Activated CD4-positive, alpha-beta T cell treated with anti-CD3 and anti-CD28 coated beads, Interleukin-2, amount 10 ng/mL, durations not matched to agents 24 days and 14 days (primary cell): ENCODE measurements at places on chromosomes 12 and 14. TPM values are rescaled to one million over a fixed set of nuclear protein-coding genes. Genes with fewer than 3 reads are reported as not detected.
A peak's percentile ranks its signal among the peaks of the same experiment; 100 is the strongest.

DNA sequence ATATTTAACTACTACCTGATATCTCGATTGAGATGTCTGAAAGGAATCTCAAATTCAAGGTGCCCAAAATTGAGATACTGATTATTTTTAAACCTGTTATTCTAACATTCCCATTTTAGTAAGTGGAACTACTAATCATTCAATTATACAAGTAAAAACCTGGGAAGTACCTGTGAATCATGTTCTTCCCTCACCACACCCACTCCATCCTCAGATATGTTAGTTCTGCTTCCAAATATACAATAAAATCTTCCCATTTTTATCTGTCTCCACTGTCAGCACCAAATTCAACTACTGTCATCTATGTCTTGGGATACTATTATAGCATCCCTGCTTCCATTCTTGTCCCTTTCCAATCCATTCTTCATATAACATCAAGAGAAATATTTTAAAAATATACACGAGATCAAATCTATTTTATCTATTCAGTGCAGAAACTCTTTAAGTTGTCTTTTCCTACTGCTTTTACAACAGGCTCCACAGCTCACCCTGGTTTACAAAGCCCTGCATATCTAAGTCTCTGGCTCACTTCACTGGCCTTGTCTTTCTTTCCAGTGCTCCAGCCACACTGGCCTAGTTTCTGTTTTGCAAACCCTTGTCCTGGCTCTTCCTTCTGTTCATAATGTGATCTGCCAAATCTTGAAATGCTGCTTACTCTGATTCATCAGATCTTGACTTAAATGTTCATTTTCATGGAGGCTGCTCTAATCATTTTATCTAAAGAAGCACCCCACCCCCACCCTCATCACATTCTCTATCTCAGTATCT lies 122.3 kb downstream of the PTPRR start:
- no peak for DNase-seq

GRCh38 chr12:3103806-3104205 lies 26.6 kb downstream of the TSPAN9 start:
- no peak for DNase-seq

PSMA6 gene
- total RNA-seq = 501 and 522 TPM in 2 replicates

DNA sequence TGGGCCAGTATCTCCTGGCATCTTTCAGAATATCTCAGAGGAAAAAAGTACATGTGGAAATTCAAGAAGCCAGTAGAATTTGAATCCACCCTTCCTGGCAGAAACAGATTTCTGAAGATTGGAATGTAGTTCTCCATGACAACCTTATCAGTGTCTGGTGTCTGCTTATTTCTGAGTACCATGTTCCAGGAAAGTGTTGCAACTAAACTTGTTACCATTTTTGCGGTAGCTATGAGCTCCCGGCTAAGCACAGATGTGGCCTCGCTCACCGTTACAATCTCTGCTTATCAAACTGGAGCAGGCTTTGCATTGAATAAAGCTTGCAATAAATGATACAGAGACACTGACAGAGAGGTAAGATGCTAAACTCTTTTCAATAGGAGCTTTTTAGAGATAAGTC lies 13.0 kb upstream of the ITPR2 start:
- peak; percentile 53 for DNase-seq

DHRS2 gene
- 2.4 and 3.1 TPM in 2 replicates for total RNA-seq

DNA sequence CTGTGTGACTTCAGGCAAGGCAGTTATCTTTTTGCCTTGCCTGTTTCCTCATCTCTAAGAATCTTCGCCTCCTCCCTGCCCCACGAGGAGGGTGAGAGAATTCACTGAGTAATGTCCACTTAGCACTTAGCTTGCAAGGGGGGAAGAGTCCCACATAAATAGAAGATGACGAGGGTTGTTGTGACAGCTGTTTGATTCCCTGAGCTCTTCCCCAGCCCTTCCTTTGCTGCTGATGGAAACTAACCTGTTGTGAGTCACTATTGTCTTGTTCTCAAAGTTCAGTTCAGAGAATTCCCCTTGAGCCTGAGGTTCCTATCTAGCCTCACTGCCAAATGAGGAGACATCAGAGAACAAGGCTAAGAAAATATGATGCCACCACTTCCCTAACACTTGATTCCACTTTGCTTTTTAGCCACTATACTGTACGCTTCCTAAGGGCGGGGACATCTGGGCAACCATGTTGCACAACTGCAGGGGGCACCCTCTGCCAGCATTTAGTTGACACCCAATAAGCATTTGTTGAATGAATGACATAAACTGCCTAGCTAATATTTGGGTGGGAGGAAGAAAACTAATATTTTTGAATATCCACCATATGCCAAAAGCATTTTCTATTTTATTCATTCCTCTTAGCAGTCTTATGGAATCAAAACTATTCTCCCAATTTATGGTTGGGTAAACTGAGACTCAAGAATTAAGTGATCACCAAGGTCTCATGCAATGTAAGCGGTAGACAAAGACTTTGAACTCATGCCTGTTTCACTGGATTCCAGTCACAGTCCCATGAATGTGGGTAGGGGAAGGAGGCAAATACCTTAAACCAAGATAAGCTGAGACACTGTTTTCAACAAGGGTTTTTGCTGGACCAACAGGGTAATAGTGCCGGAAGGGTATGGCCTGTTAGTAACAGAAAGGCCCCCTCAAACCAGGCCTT lies 77.6 kb downstream of the ZFP36L1 start:
- no peak for DNase-seq

DNA sequence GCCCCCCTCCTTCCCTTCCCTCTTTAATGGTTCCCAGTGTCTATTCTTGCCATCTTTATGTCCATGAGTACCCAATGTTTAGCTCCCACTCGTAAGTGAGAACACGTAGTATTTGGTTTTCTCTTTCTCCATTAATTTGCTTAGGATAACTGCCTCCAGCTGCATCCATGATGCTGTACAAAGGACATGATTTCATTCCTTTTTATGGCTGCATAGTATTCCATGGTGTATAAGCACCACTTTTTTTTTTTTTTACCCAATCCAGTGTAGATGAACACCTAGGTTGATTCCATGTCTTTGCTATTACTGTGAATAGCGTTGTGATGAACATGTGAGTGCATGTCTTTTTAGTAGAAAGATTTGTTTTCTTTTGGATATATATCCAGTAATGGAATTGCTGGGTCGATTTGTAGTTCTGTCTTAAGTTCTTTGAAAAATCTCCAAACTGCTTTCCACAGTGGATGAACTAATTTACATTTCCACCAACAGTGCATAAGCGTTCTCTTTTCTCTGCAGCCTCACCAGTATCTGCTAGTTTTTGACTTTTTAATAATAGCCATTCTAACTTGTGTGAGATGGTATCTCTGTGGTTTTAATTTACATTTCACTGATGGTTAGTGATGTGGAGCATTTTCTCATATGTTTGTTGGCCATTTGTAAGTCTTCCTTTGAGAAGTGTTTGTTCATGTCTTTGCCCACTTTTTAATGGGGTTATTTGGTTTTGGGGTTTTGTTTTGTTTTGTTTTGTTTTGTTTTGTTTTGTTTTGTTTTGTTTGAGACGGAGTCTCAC lies 26.0 kb downstream of the RPS29 start:
- no peak for DNase-seq

CCDC38 gene
- total RNA-seq = not detected in 2 replicates

DNA sequence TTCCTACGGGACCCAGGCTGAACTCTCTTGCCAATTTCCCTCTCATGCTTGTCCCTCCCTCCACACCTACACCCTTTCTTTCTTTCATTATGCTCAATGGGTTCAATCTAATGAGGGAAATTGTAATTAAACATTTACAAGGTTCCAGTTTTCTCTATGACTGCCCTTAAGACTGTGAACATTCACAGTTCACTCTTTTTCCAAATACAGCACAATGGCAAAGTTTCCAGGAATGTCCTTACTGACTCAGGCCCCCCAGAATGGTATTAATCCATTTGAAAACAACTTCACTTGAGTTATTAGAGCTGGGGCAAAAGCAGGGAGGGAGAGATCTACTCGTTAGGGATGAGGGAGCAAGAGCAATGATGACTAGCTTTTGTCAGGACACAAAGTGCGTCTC lies 892.1 kb downstream of the NRXN3 start:
- no peak for DNase-seq

OXA1L gene
- total RNA-seq = 119 and 126 TPM in 2 replicates

LGR5 gene
- not detected in 2 replicates for total RNA-seq

- DNase-seq = no peak
These were observed 5.4 kb downstream of the PGF start for GRCh38 chr14:74949859-74950573.

GRCh38 chr14:91256661-91257060 lies 12.2 kb upstream of the GPR68 start:
- no peak for DNase-seq

GRCh38 chr14:60722357-60723115 lies 1.6 kb downstream of the SIX4 start:
- DNase-seq = peak; percentile 74

DNA sequence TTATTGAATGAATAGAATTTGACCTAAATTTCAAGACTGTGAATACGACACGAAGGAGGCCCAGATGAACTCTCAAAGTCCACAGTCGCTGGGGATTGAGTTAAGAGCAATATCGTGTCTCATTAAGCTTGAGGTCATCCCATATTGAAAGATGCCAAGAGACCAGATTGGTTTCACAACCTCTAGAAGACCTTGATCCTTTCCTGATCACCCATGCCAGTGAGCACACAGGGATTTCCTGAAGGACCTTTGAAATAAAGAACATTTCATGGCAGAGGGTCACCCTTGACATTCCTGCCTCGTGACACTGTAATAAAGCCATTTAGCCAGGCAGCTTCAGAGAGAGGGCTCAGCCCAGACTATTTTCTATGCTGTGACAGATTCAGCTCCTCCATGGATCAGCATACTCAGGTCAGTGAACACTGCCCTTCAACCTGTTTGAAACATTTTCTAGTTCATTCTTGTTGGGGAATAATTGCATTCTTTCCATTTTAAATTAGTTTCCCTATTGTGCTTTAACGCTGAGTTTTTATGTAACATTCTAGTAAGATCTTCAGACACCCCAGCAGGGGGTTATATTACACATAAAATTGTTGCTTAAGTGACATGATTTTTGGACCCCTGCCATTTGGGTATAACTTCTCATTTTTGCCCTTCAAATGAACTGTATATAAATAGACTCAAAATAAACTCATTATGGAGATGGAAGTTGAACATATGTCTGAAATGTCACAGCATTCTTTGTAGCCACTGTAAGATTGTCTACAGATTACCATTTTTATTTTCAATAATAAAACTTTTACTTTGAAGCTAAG lies 213.2 kb downstream of the C12orf50 start:
- no peak for DNase-seq

DNA sequence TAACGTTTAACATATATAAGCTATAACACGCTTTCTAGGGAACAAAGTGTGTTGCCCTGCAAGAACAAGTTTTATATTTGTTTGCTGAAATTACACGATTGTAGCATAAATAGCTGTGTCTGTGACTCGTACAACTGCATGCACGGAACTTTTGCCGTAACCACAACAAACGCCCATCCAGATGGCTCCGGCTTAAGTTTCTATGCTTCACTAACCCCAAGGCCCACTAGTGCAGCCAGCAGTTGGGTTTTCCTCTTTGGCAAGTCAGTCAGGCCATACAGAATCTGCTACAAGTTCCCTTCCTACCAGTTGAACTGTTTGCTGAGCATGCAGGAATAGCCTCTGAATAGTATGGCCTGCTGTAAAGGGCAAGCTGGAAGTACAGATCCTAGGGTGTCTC lies 12.1 kb downstream of the CSRP2 start:
- no peak for DNase-seq

DNA sequence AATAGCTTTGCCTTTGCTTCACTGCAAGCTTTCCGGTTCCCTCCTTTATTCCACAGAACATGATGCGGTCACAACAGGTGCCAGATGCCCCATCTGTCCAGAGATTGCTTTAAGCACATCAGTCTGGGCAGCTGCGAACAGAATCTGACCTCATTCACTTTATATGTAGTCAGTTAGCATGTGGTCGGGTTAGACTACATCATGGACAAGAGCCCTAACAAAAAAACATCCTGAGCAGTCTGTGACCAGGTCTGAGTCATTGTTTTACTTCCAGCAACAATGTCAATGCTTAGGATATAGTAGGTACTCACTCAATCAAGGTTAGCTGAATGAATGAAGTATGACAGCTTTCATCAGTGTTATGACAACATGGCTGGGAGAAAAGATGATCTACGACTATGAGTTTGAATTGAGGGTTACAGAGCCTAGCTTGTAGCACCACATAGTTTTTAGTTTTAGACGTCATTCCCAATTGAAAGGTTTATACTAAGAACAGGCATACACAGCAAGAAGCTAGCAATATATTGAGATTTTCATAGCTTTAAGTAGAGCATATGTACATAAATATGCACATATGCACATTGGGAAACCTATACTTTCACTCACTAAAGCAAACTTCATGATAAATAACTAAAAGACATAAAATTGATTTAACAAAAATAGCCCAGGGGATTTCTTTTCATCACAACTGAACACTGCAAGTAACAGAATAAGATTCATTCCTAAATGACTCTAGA lies 64.2 kb upstream of the TMCC3 start:
- DNase-seq = no peak

- DNase-seq = no peak
These were observed 138.2 kb downstream of the CACNA1C start for GRCh38 chr12:2190896-2191533.

- no peak for DNase-seq
These were observed 891.6 kb downstream of the VRK1 start for GRCh38 chr14:97688631-97689336.

GRCh38 chr14:39316830-39317553 lies 83.3 kb downstream of the MIA2 start:
- DNase-seq = no peak

AVPR1A gene
- not detected in 2 replicates for total RNA-seq

DNA sequence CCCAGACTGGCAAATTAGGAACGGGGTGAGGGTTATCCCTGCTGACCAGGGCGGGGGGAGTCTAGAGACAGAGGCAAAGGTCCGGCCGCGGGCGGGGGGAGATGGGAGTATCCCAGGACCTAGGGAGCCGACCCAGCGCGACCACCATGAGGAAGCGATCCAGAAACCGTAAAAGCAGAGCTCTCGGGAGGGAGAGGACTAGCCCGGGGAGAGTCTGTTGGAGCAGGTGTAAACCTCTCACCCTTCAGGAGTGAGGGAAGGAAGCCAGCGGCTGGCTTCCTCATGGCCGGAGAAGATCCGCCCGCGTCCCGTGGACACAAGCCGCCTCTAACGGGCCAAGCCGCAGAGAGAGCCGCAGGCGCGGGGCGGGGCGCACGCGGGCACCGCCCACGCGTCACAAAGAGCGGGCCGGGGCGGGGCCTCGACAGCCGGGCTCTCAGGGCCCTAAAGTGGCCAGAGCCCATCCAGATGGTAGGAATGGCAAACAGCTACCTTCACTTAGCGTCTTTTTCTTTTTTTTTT lies at the start of gene ACRBP:
Gene ACRBP (minus strand): TSS at position 350 of the 522 bp plus-strand sequence. CDS start 66 bp downstream, at position 284.
- DNase-seq = peak; percentile 86
